ENCODE measurements at places on chromosomes 6 and 20. TPM values are rescaled to one million over a fixed set of nuclear protein-coding genes. Genes with fewer than 3 reads are reported as not detected.

BPIFB4 gene
- not detected for total RNA-seq

TPD52L2 gene
- total RNA-seq, result 137 TPM

HDGFL1 gene
- total RNA-seq, result not detected

PDE7B gene
- total RNA-seq, result 0.92 TPM

AVP gene
- not detected for total RNA-seq

SLC32A1 gene
- not detected for total RNA-seq

TP53INP2 gene
- total RNA-seq, result 7.8 TPM

PKIB gene
- total RNA-seq, result 0.53 TPM

RAET1L gene
- total RNA-seq, result 0.35 TPM

DAAM2 gene
- total RNA-seq, result 0.04 TPM

SLC23A2 gene
- 16.2 TPM for total RNA-seq

TCEA2 gene
- 45.4 TPM for total RNA-seq

PLA2G7 gene
- not detected for total RNA-seq

COL10A1 gene
- total RNA-seq, result not detected

SDHAF4 gene
- 4.1 TPM for total RNA-seq

ANKRD66 gene
- total RNA-seq, result not detected

GTF2H4 gene
- total RNA-seq, result 21.8 TPM

BANF2 gene
- not detected for total RNA-seq

KIAA1755 gene
- 0.13 TPM for total RNA-seq

CLDN20 gene
- total RNA-seq, result not detected

FRS3 gene
- total RNA-seq, result 2.9 TPM

RIPPLY2 gene
- total RNA-seq, result not detected

OPRM1 gene
- not detected for total RNA-seq

NPEPL1 gene
- 27.3 TPM for total RNA-seq

SLC17A3 gene
- 1.0 TPM for total RNA-seq

IYD gene
- not detected for total RNA-seq

COL9A1 gene
- total RNA-seq, result not detected

BTN1A1 gene
- total RNA-seq, result not detected

TPBG gene
- 36.5 TPM for total RNA-seq

GTSF1L gene
- not detected for total RNA-seq

BEND6 gene
- 0.70 TPM for total RNA-seq

FKBP1C gene
- 1.8 TPM for total RNA-seq

C20orf202 gene
- 0.22 TPM for total RNA-seq

CBLN4 gene
- total RNA-seq, result not detected

LTA gene
- total RNA-seq, result 0.12 TPM

TSBP1 gene
- total RNA-seq, result not detected

IL17A gene
- total RNA-seq, result not detected

PFDN4 gene
- total RNA-seq, result 42.7 TPM

SPINT3 gene
- not detected for total RNA-seq

SLC35F1 gene
- not detected for total RNA-seq

CARMIL1 gene
- total RNA-seq, result 7.5 TPM

SPATS1 gene
- not detected for total RNA-seq

GINS1 gene
- 34.6 TPM for total RNA-seq

CFB gene
- total RNA-seq, result 1.9 TPM

ALDH5A1 gene
- 7.3 TPM for total RNA-seq

DEFB124 gene
- not detected for total RNA-seq

CDK19 gene
- 5.1 TPM for total RNA-seq

NDUFAF5 gene
- total RNA-seq, result 33.8 TPM

SLC44A4 gene
- total RNA-seq, result not detected

LST1 gene
- total RNA-seq, result 0.36 TPM

CPNE5 gene
- total RNA-seq, result 0.20 TPM
